ENCODE measurements at places on chromosomes 12 and 14.

- DNase-seq: no peak
Measured at GRCh38 chr12:132449565-132450417, 40.2 kb upstream of the FBRSL1 start.

DNA sequence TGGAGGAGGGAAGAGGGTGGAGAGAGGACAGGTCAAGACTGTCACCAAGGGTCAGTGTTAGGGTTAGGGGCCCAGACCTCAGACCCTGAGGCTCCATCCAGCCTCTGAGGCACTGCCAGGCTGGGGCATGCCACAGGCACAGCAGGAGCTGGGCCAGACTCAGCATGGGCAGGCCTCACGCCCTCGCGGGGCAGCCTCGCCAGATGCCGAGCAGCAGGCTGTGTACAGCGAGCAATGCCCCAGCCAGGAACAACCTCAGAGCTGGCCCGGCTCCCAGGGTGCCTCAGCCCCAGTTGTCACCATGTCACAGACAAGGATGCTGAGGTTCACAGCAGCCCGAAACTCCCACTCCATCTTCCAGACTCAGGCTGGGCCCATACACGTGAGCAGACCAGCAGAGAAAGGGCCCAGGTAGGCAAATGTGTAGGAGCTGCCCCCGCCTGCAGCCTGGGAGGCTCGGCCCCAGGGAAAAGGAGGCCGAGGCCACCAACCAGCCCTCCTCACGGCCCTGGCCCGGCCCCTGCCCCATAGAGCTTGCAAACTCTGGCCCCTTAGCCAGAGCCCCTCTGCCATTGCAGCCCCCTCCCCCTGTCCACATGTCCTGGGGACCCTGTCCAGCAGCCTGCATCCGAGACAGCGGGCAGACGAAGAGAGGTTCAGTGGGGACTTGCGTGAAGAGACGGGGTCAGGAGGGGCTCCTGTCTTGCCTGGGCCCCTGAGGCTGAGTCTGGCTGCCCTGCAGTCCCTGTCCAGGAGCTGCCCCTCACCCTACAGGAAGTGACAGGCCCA is 7.5 kb downstream of the C14orf180 start:
- DNase-seq: peak; percentile 68

- DNase-seq: no peak
Measured at GRCh38 chr14:24372701-24373416, 4.9 kb downstream of the NFATC4 start.

DNA sequence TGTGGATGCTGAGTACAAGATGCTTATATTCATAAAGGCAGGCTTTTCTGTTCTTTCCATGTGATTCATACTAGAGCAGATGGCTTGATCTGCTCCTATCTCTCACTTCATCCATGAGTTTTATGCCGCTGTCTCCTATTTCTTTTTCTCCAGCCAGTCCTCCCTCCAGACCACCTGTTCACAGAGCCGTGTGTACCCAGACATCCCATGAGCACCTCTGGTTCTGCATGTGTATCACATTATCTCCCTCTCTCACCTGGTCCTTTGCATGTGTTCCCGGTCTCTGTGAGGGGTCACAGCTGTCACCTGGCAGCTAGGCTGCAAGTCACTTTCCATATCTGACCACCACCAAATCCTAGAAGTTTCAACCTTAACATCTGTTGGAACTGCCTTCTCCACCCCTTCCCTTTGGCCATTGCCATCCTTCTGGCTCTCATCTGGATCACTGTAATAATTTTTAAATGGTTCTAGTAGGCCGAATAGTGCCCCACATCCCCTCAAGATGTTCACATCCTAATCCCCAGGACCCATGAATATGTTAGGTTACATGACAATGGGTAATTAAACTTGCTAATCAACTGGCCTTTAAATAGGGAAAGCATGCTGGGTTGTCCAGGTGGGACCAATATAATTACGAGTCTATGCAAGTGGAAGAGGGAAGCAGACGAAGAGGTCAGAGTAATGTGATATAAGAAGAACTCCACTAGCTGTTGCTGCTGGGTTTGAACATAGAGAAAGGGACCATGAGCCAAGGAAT is 168.1 kb downstream of the SNAPC1 start:
- no peak for DNase-seq

GRCh38 chr12:101231636-101232035 is 21.6 kb upstream of the SLC5A8 start:
- no peak for DNase-seq

- no peak for DNase-seq
Measured at GRCh38 chr12:76560086-76560491, 518 bp upstream of the OSBPL8 start.

DNA sequence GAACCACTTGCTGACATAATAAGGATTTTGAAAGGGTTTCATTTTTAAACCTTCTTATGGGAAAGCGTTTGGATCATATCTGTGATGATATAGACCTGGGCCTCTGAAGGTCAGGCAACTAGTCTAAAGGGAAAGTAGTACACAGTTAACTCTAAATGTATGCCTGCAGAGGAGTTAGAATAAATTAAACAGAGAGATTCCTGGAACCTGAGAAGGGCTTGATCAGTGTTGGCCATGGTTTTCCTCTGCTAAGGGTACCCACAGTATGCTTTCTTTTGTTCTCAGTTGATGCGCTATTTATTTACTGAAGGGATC is 14.4 kb upstream of the POLR3B start:
- DNase-seq: no peak

DNA sequence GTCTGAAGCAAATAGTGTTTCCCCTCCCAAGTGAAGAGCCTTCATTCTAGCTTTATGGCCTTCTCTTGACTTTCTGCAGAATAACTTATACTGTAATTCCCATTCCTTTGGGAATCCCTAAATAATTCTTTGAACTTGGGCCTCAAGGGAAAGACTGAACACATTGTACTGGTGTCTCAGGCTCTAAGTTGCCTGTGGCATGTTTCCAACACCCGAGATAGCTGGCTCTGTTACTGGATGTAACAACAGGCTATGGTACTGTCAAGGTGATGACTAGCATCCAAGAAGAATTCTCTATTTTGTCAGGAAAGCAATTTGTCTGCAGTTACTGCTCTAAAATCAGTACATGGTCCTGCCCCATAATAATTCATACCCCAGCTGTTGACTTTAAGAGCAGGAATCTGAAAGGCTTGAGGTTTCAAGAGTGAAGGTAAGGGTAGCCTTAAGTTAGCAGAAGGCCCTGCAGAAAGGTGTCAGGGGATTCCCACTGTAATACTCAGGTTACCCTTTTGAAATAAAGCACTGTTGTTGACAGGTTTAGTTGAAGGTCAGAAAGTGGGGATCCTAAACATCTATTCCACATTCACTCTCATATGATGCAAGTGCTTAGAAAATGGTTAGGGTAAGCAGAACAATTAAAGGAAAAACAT is 5.2 kb downstream of the GPX2 start:
- DNase-seq: no peak

DNA sequence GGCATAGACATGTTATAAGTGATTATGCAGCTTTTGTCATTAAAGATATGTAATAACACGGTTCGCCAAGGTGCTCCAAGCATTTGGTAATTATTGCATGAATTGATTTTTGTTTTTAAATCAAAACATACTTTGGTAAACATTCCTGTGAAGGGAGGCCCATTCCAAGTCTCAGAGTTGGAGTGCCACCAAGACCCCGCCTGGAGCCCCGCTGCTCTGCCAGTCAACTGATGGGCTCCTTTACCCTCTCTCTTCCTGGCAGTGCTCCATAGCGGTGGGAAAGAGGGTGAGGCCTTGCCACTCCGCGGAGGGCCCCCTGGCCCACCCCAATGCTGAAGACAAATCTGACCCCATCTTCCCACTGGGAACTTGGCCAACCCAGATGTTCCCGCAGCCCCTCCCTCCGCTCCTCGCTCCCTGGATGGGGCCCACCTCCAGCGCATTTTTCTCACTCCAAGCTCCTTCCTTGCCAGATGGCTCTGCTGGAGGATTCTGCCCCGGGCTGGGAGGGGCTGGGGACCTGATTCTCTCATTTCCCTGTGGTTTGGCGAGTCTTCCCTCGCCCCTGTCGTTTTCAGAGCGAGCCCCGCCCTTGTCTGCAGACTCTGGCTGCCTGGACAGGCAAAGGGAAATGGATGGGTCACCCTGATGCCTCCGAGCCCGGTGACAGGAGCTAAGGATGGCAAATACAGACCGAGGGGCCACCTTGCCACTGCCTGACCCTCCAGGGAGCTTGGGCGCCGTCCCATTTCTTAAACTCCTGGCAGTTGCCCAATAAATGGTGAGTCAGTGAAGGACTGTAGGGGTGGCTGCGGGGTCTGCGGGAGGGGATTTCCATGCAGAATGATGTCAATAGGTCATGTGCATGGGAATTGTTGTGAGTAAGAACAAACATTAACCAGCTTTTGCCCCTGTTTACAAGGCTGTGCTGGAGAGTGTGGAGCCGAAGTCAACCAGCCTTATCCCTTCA is 9.2 kb upstream of the PAPLN start:
- DNase-seq: peak; percentile 88

DNA sequence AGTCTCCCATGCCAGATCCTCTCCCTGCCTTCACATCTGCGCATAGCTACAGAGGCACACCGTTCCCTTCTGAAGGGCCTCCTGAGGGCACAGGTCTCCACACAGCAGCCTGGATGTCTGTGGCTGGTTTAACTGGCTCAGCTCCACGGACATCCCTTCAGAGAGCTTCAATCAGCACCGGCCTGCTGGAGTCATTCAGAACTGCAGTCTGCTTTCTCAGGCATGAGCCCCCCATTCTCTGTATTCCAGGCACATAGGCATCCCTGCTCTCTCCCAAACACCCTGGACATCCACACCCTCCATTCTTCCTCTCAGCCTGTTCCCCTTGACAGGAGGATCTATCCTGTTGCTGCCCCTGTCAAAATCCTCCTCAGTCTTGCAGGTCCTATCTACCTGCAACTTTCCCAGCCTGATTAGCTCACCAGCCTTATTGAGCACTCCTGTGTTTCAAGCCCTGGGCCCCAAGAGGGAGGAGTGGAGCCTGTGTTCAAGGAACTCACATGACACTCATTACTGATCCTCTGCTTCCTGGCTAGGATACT is 2.9 kb upstream of the DHRS2 start:
- no peak for DNase-seq

- DNase-seq: peak; percentile 29
Measured at GRCh38 chr12:29073631-29074239, 75.3 kb upstream of the FAR2 start.

DNA sequence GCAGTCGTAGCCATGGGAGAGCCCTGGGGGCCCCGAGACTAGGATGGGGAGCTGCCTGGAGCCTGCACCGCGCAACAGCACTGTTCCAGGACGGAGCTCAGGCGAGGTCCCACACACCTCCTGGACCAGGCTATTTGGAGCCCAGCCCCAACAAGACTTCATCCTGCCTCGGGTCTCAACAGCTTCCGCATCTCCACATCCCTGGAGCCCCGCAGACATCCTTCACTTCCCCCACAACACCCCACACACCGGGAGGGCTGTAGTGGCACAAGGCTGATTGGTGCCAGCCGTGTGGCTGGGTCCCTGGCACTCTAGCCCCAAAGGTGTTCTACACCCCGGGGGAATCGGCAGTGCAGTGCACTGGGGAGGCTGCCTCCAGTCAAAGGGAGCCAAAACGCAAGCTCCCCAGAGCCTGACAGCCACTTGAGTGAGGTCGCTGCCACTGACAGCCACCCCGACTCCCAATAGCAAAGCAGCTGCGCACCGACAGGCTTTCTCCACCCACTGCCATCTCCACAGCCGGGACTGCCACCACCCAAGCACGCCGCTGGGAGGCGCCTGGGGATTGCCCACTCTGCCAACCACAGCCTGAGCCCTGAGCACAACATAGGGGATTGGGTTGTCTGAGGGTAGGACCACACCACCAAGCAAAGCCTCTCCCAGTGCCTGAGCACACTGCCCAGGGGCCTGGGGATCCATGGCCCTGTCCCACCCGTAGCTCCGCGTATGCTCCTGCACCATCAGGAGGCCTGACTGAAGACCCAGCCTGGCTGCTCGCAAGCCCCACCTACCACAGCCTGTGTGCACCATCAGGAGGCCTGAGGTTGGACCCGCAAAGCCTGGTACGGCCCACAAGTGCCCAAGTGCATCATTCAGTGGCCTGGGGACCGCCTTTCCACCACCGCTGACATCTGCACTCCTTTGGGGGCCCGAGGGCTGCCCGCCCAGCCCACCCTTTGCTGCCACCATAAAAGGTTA is 13.2 kb upstream of the KLRF1 start:
- DNase-seq: peak; percentile 65

DNA sequence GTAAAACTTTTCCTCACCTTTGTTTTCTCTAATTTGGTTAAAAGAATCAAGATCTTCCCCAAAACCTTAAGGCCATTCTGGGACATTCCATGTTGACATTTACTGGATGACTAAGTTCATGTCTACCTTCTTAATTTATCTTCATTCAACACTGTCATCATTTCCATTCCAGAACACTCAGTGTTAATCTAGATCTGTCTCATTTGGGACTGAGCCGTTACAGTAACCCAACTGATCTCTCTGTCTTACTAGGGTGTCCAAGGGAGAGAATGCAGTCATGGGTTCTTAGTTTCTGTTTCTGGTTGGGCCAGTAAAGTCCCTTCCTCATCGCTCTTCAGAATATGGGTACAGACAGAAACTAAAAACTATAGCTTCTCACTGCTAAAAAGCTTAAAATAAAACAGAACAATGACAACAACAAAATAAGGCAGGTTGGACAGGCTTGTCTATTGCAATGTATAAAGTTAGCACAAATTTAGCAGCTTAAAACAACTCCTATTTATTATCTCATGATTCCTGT is 144.8 kb downstream of the ASCL1 start:
- no peak for DNase-seq

- no peak for DNase-seq
Measured at GRCh38 chr12:115572440-115572839, 705.1 kb downstream of the MED13L start.

DNA sequence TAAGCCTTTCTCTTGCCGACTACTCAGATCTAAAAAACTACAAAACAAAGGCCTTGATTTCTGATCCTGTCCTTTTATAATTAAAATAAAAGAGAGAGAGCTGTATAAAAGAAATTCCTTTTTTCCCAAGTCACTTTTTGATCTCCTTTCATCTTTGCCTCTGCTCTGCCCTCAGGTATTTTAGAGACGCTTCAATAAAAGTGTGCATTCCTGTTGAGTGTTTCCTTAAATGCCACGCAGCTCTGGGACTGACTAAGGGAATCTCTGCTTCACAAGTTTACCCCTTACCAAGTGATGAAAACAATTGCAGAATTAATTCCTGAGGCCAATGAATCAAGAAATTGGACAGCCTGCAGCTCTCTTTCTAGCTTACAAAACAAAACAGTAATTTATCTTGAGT is 1109.8 kb downstream of the TMTC2 start:
- no peak for DNase-seq

DNA sequence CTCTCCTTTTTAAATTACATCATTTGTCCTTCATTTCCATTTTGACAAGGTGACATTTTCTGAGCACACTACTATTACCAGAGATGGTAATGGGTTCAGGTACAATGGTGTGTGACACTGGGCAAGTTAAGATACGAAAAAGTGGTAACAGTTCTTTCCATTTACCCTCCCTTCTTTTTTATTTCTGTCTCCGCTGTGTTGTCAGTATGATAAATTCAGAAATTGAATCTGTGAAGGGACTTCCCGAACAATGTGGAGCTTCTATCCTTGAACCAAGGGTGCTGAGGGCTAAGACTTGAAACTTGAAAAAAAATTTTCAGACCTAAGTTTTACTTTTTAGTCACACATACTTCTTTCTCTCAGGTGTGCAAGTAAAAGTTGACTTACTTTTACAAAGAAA is 103.7 kb downstream of the ERC1 start:
- DNase-seq: no peak

All from femur (tissue), 1 donor.